ENCODE measurements at places on chromosomes 6 and 20. TPM values are rescaled to one million over a fixed set of nuclear protein-coding genes. Genes with fewer than 3 reads are reported as not detected.

DNA sequence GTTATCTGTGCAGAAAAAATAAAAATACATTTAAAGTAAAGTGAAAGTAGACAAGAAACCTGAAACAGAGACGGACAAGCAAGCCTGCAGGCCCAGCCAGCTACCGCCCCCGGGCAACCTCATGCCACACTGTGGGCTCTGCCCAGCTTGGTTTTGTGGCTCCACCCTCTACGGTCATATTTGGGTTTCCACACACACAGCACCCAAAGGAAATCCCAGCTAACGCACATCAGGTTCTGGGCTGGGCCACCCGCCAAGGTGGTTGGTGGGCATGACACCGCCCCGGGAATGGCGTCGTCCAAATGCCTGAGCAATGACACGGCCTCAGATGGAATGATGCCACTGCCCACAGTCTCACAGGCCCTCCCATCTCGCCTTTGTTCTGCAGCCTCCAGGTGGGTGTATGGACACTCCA is 22.9 kb downstream of the FAM110A start:
- DNase-seq: no peak

Gene BTNL2
- not detected for total RNA-seq

Gene EGFL8
- 17.2 TPM for total RNA-seq

Gene MACROD2
- not detected for total RNA-seq

Gene OTOR
- not detected for total RNA-seq

GRCh38 chr6:68679399-68679798 is 44.3 kb downstream of the ADGRB3 start:
- DNase-seq: no peak

- no peak for DNase-seq
Observed at GRCh38 chr20:63848003-63848911, 13.0 kb upstream of the ABHD16B start.

DNA sequence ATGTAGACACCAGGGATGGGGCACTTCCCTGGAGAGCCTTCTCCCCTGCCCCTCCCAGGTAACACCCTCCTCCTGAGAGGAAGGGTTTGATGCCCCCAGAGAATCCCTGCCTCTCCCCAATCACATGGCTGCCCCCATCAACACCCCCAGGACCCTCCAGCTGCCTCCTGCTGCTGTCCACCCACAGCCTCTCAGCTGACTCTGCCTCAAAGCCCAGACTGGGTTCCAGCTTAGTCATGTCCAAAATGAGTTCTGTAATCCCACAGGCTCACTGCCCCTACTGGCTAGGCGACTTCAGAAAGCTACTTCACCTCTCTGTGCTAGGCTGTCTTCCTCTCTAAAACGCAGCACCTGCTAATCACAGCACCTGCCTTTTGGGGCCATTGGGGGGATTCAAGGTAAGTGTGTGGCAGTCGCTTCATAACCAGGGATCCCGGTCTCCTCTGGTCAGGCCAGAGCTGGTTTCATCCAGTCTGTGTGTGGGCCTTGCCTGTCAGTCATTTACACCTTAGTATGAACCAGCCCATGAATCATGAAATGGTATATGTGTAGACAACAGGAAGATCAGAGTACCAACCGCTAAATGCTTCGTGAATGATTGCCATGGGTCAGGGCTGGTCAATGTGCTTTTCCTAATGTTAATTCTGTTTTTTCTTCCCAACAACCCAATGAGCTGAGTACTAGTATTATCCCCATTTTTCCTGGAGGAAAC is 40.4 kb downstream of the TFEB start:
- DNase-seq: no peak

Gene SPATS1
- not detected for total RNA-seq

DNA sequence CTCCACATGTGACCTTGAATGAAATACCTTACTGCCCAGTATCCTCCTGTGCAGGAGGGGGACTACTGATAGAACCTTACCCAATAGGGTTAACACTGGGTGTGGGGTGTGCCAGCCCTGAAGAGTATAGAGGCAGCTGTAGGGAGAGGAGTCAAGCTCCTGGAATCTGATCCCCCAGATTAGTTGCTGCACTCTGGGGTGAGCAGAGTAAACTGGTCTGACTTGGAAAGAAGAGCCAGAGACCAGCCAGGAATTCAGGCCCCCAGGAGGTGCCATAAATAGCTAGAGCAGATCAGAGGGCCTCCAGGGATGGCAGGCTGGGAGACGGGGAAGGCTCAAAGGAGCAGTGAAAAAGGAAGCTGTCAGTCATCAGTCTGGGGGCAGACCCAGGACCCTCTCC is 3.5 kb upstream of the APOBEC2 start:
- no peak for DNase-seq

DNA sequence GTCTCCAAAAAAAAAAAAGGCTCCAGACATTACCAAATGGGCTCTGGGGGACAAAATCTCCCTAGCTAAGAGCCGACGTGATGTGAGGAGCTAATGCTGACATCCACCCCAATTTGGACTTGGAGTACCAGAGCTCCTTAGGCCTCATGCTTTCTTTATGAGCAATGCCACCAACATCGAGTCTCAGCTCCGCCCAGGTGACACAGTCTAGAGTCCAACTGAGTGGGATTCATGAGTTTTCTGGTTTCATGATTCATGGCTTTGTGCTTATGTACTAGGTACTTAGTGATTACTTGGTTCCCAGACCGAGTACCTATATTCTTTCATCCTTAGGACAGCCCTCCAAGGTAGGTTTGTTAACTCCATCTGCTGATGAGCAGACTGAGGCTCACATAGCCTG is 4.4 kb downstream of the ANKRD60 start:
- DNase-seq: no peak

Gene FAM110A
- total RNA-seq: 25.2 TPM

- no peak for DNase-seq
Observed at GRCh38 chr6:31585491-31585890, 586 bp upstream of the LST1 start.

Gene PCED1A
- 67.8 TPM for total RNA-seq

Data from naive thymus-derived CD4-positive, alpha-beta T cell (primary cell).